ENCODE measurements at places on chromosomes 13 and 19. TPM values are rescaled to one million over a fixed set of nuclear protein-coding genes. Genes with fewer than 3 reads are reported as not detected.

GRCh38 chr13:103371271-103371670, 305.1 kb upstream of the SLC10A2 start:
- H3K27me3 ChIP-seq, result no peaks in the 10 kb centered on the region
- no peak overlapping the region for H3K27ac ChIP-seq
- DNase-seq, result no peak

GRCh38 chr19:39472746-39473442, 7.7 kb upstream of the TIMM50 start:
- H3K27me3 ChIP-seq, result no peaks in the 10 kb centered on the region
- no peak overlapping the region for H3K4me3 ChIP-seq
- no peak for DNase-seq
- H3K36me3 ChIP-seq, result peaks cover 78% of the 10 kb centered on the region
- peaks cover 11% of the 10 kb centered on the region for H3K4me1 ChIP-seq
- H3K27ac ChIP-seq, result no peak overlapping the region

DNA sequence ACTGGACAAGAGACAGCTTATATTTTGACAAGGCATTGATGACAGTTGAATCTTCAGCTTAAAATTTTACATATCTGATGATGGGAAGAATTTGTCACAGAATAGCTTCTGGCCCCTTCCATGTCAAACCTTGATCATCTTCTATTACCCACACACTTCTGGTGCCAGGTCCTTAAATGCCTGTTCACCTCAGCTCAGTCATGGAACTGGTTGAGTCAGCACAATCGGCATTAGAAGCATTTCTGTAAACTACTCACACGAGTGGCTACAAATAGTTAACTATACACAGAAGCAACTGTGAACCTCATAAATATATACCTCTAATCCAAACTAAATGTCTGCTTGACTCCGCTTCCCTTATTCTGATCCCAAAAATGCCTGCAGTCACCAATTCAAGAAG, 161.2 kb downstream of the FOXO1 start:
- peaks cover 2% of the 10 kb centered on the region for H3K27me3 ChIP-seq
- no peak overlapping the region for H3K4me3 ChIP-seq
- DNase-seq, result no peak
- no peak overlapping the region for H3K27ac ChIP-seq
- H3K4me1 ChIP-seq, result peaks cover 1% of the 10 kb centered on the region

- H3K36me3 ChIP-seq, result peaks cover 8% of the 10 kb centered on the region
- H3K27ac ChIP-seq, result no peak overlapping the region
- H3K4me1 ChIP-seq, result peaks cover 6% of the 10 kb centered on the region
Observed at GRCh38 chr13:99977334-99977911, 4.2 kb upstream of the ZIC2 start.

DNA sequence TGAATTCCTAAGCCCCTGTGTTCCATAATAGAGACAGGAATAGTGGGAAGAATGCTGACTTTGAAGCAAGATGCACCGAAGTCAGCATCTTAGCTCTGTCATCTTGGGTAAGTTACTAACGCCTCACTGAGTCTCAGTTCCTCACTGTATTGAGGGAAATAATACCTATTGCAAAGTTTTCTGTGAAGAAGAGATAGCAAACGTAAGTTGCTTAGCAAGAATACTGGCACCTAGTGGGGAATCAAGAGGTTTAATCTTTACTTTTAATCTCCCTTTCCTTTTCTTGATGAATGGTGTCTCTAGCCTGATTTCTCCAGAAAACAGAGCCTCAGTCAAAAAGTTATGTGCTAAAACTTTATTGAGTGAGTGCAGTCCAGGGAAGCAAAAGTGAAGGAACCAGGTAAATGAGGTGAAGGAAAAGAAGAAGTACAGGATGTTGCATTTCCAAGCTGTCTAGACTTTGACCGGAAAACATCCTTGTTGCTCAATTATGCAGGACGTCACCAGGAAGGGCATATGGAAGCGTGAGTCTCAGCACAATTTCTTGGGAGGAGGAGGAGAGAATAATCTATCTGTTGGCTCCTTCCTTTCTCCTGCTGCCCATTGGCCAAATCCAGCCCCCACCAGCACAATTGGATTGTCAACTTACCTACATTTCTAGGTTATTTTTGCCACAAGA, 210.0 kb downstream of the B3GLCT start:
- peaks cover 2% of the 10 kb centered on the region for H3K27me3 ChIP-seq
- H3K4me1 ChIP-seq, result no peaks in the 10 kb centered on the region
- no peak overlapping the region for H3K27ac ChIP-seq
- DNase-seq, result no peak
- no peak overlapping the region for H3K4me3 ChIP-seq
- H3K36me3 ChIP-seq, result no peaks in the 10 kb centered on the region

DNA sequence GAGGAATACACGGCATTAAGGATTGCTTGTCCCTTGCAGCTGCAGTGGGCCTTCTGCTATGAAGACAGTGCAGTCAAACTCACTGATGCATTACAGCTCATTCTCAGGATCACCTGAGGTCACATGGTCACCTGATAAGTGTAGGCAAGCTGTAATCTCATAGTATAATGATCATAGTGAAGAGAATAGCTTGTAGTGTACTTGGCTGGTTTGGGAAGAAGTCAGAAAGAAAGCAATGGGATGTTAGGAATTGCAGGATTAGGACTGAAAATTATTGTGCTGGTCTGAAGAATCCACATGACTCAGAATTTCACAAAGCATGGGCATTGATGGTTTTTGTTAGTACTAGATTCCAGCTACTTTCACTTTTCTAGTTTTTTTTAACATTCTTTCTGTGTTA, 76.7 kb downstream of the MBNL2 start:
- no peak for DNase-seq
- no peaks in the 10 kb centered on the region for H3K27me3 ChIP-seq
- no peak overlapping the region for H3K27ac ChIP-seq
- no peak overlapping the region for H3K4me3 ChIP-seq
- H3K4me1 ChIP-seq, result no peaks in the 10 kb centered on the region

DNA sequence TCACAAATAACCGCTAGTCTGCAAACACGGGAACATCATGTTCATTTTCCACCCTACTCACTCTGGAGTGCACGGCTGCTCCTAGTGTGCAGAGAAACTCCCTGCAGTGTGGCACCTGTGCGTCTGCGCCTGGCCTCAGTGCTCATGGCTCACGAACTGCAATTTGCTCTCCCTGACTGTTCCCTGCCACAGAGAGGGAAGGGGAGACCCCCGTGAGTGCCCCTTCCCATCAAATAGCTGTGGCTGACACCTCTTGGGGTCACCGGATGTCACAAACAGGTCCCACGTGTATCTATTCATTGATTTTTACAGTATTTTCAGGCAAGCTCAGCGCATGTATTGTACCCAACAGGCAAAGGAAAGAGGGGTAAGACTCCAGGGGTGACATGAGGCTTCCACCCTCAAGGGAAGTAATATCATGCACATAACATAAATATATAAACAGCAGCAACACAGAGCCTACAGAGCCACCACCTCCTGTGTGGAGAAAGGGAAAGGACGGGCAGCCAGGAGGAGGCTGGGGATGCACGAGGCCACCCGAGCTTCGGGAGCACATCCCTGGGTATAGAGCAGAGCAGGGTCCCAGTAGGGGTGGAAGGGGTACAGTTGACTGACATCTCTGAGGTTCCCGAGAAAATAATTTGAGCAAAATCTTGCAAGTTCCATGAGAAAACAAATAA, 140.3 kb upstream of the SOX1 start:
- H3K36me3 ChIP-seq, result no peaks in the 10 kb centered on the region
- no peak overlapping the region for H3K4me3 ChIP-seq
- no peaks in the 10 kb centered on the region for H3K4me1 ChIP-seq
- H3K27me3 ChIP-seq, result no peaks in the 10 kb centered on the region
- no peak for DNase-seq

DNA sequence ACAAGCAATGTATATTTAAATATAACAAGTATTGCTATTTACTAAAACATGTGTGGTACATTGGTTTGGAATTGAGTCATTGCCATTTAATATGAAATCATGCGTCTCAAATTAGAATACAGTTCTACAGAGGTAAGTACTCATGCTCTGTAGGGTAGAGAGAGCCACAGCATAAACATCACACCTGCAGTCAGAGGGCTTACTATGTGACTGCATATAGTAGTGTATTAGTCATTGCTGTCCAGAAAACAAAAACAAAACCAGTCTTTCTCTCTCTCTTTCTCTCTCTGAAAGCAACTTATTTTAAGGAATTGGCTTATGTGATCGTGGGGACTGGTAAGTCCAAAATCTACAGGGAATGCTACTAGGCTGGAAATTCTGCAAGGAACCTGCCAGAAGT, 370.3 kb downstream of the GPC5 start:
- no peak for DNase-seq
- H3K27ac ChIP-seq, result no peak overlapping the region
- no peaks in the 10 kb centered on the region for H3K27me3 ChIP-seq
- H3K4me1 ChIP-seq, result no peaks in the 10 kb centered on the region
- no peak overlapping the region for H3K4me3 ChIP-seq

- no peak overlapping the region for H3K27ac ChIP-seq
- no peak overlapping the region for H3K4me3 ChIP-seq
- no peaks in the 10 kb centered on the region for H3K36me3 ChIP-seq
- DNase-seq, result no peak
Observed at GRCh38 chr19:47842941-47843340, 16.1 kb upstream of the TPRX2 start.

DNA sequence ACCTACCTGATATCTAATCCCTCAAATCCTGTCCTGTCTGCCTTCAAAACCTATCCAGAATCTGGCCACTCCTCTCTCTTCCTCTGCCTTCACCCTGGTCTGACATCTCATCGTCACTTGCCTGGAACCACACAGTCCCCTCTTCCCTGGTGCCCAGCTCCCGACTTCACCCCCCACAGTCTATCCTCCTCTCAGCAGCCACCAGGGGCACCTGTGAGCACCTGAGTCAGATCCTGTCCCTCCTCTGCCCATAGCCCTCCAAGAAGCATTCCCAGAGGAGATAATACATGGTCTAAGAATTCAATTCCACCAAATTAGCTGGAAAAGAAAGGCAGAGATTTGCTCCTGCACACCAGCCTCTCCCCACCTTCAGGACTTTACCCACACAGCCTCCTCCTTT, 48.9 kb downstream of the ZNRF4 start:
- no peaks in the 10 kb centered on the region for H3K4me1 ChIP-seq
- no peak for DNase-seq
- no peak overlapping the region for H3K4me3 ChIP-seq
- peaks cover 3% of the 10 kb centered on the region for H3K36me3 ChIP-seq
- peaks cover 1% of the 10 kb centered on the region for H3K27me3 ChIP-seq
- H3K27ac ChIP-seq, result no peak overlapping the region

- no peaks in the 10 kb centered on the region for H3K4me1 ChIP-seq
- H3K27me3 ChIP-seq, result no peaks in the 10 kb centered on the region
Observed at GRCh38 chr13:113245849-113246796, 36.7 kb downstream of the CUL4A start.

- H3K4me1 ChIP-seq, result no peaks in the 10 kb centered on the region
- H3K4me3 ChIP-seq, result no peak overlapping the region
- no peaks in the 10 kb centered on the region for H3K36me3 ChIP-seq
- H3K27ac ChIP-seq, result no peak overlapping the region
- DNase-seq, result no peak
Observed at GRCh38 chr19:44813841-44814470, 5.1 kb downstream of the BCAM start.

DNA sequence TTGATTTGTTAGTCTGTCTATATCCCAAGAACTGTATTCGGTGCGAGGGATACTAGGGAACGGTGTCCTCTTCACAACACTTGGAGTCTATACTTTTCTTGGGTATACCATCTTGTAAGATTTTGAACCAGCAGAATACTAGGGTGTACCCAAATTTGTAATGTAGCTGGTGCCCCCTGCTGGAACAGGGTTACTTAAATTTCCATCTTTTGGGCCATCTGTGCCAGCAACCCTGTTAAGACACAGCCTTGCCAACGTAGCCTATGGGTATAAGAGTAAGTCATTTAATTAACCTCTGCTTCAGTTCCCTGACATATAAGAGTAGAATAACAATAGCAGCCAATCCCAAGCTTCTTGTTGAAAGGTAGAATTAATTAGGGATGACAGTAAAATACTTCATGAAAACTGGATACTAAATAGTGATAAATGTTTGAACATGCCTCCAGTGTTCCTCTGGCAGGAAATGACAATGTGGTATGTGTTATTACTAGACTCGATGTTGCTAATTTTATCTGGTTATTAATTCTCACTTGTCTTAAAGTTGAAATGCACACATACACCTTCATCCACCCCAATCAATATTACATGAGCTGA, 607.6 kb downstream of the FGF9 start:
- DNase-seq, result peak; percentile 65
- no peak overlapping the region for H3K27ac ChIP-seq
- H3K4me1 ChIP-seq, result no peaks in the 10 kb centered on the region
- no peak overlapping the region for H3K4me3 ChIP-seq
- H3K36me3 ChIP-seq, result no peaks in the 10 kb centered on the region

- no peaks in the 10 kb centered on the region for H3K36me3 ChIP-seq
- peaks cover 8% of the 10 kb centered on the region for H3K27me3 ChIP-seq
- H3K27ac ChIP-seq, result no peak overlapping the region
- no peak for DNase-seq
Observed at GRCh38 chr19:54883228-54883627, 9.2 kb downstream of the FCAR start.

GRCh38 chr19:3607303-3608078, 816 bp upstream of the TBXA2R start:
- peaks cover 8% of the 10 kb centered on the region for H3K27me3 ChIP-seq
- H3K27ac ChIP-seq, result no peak overlapping the region
- no peak overlapping the region for H3K4me3 ChIP-seq

GRCh38 chr13:91771229-91771628, 372.8 kb downstream of the GPC5 start:
- H3K4me3 ChIP-seq, result no peak overlapping the region
- H3K27ac ChIP-seq, result no peak overlapping the region
- DNase-seq, result no peak
- no peaks in the 10 kb centered on the region for H3K36me3 ChIP-seq

DNA sequence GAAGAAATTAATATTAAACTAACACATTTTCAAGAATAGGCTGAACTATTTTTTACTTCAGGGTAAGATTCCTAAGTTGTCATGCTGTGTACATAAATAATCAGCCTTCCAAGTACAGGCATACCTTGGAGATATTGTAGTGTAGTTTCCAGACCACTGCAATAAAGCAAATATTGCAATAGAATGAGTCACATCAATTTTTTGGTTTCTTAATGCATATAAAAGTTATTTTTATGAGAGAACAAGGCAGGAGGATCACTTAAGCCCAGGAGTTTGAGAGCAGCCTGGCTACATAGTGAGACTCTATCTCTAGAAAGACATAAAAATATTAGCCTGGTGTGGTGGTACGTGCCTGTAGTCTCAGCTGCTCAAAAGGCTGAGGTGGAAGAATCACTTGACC, 511.5 kb downstream of the UQCRFS1 start:
- no peak overlapping the region for H3K4me3 ChIP-seq
- H3K4me1 ChIP-seq, result no peaks in the 10 kb centered on the region
- no peaks in the 10 kb centered on the region for H3K36me3 ChIP-seq
- no peak overlapping the region for H3K27ac ChIP-seq
- no peaks in the 10 kb centered on the region for H3K27me3 ChIP-seq
- no peak for DNase-seq

- no peaks in the 10 kb centered on the region for H3K36me3 ChIP-seq
- no peaks in the 10 kb centered on the region for H3K4me1 ChIP-seq
- H3K4me3 ChIP-seq, result no peak overlapping the region
Observed at GRCh38 chr13:25778808-25779305, 273.0 kb downstream of the SHISA2 start.

Gene DMKN
- not detected for total RNA-seq

Gene ZSCAN4
- not detected for total RNA-seq

Gene ZNF90
- total RNA-seq, result 7.8 TPM

Gene ATXN8OS
- total RNA-seq, result not detected

Gene TSPAN16
- not detected for total RNA-seq

Gene MPND
- 20.4 TPM for total RNA-seq

Gene KCNK6
- 14.3 TPM for total RNA-seq

Gene OR7A5
- not detected for total RNA-seq

Gene TMEM59L
- not detected for total RNA-seq

All from activated CD4-positive, alpha-beta memory T cell treated with anti-CD3 and anti-CD28 coated beads, Interleukin-2, amount 10 ng/mL, durations not matched to agents 7 days and 5 days (primary cell).